ENCODE measurements at places on chromosomes 16 and 17. TPM values are rescaled to one million over a fixed set of nuclear protein-coding genes. Genes with fewer than 3 reads are reported as not detected.

CLEC19A gene
- total RNA-seq: not detected

GRCh38 chr17:2218426-2218825 is 85.2 kb downstream of the SMG6 start:
- no peak for DNase-seq

GRCh38 chr17:79411419-79411818 is 199.4 kb downstream of the RBFOX3 start:
- DNase-seq: no peak

GRCh38 chr16:82541103-82541502 is 85.7 kb upstream of the CDH13 start:
- DNase-seq: no peak

EMP2 gene
- total RNA-seq: not detected

DNA sequence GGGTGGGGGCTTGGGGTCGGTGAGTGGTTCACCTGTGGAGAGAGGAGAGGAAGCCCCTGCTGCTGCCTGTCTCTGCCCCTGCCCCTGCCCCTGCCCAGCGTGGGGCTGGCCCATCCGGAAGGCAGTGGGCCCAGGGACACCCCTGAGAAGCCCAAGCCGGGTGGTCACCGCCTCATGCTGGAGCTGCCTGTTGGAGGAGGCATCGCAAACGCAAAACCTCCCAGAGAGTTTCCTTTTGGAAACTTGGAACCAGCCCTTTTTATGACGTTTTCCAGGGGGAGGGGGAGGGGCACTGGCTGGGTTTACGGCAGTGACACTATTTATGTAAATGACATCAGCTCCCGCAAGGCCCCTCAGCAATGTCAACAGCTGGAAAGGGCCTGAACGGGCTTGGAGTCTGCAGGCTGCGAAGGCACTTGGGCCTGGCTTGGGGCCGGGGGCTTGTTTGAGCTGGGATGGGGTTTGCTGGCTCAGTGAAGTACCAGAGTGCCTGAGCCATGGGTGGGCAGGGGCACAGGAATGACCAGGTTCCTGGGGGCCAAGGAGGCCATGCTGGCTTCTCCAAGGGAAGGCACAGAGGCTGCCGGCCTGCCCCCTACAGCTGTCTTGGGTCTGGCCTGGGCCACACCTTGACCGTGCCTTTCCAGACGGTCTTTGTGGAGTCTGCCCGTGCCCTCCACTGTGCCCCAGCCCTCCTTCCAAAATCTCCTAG is 219.5 kb downstream of the NTN1 start:
- DNase-seq: peak; percentile 18

- DNase-seq: no peak
These were observed 17.4 kb downstream of the KRT24 start for GRCh38 chr17:40686192-40686591.

LITAFD gene
- 1.1 TPM for total RNA-seq

GRCh38 chr16:79261481-79261940 is 339.0 kb downstream of the MAF start:
- DNase-seq: peak; percentile 63

DNA sequence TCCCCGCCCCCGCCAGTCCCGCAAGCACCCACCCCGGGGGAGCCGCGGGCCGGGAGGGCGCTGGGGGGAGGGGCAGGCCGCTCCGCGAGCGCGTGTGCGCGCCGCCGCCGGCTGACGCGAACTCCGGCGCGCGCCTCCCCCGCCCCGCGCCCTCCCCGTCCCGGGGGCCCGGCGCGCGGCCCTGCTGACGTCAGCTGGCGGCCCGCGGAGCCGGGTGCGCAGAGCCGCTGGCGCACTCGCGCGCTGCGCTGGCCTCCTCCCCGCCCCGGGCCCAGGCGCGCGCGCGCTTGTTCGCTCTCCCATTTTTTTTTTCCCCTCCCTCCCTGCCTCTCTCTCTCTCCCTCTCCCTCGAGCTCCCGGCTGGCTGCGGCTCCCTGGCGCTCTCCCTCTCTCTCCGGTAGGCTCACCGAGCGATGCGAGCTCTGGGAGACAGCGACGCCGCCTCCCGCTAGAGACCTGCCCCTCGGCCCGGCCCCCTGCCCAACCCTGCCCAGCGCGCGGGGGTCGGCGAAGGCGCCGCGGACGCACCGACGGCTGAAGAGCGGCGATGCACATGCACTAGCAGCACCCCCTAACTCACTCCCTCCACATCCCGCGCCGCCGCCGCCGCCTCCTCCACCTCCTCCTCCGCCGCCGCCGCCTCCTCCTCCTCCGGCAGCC is at the start of gene GNAO1:
GNAO1 (plus strand) TSS at position 334 of the 660 bp plus-strand sequence. CDS start 747 bp downstream, outside the sequence.
- peak; percentile 90 for DNase-seq

GRCh38 chr17:58319173-58320162 is 9.1 kb downstream of the TSPOAP1 start:
- DNase-seq: no peak

CDH15 gene
- not detected for total RNA-seq

DNA sequence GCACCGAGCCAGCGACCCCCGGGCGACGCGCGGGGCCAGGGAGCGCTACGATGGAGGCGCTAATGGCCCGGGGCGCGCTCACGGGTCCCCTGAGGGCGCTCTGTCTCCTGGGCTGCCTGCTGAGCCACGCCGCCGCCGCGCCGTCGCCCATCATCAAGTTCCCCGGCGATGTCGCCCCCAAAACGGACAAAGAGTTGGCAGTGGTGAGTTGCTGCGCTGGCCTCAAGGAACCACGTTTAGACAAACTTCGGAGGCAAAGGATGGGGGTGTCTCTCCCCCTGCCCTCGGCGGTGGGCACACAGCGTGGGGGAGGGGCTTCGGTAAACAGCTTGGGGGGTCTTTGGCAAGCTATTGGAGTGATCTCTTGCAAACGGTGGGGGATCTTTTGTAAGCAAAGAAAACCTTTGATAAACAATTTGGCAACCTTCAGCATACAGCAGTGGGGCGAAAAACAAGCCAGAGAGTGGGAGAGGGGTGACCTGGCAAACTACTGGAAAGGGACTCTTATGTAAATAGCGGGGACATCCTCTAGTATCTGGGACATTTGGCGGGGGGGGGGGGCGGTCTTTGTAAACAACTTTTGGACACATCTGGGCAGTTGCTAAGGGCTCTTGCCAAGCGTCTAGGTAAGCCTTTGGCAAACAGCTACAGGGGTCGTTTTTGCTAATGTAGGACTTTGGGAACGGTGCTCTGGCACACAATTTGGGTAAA is 587 bp downstream of the MMP2 start:
- DNase-seq: no peak
